Neural progenitor cell (in vitro differentiated cells): ENCODE measurements at places on chromosomes 16 and 17.

GRCh38 chr17:40726919-40727318 is 23.4 kb upstream of the KRT24 start:
- peak; percentile 18 for DNase-seq

- peak; percentile 85 for DNase-seq
Measured at GRCh38 chr16:2969545-2970521, 685 bp downstream of the PAQR4 start.

- DNase-seq, result no peak
Measured at GRCh38 chr16:64182985-64183384, 938.9 kb downstream of the CDH11 start.

- DNase-seq, result no peak
Measured at GRCh38 chr17:42065201-42065600, 14.8 kb upstream of the C17orf113 start.

DNA sequence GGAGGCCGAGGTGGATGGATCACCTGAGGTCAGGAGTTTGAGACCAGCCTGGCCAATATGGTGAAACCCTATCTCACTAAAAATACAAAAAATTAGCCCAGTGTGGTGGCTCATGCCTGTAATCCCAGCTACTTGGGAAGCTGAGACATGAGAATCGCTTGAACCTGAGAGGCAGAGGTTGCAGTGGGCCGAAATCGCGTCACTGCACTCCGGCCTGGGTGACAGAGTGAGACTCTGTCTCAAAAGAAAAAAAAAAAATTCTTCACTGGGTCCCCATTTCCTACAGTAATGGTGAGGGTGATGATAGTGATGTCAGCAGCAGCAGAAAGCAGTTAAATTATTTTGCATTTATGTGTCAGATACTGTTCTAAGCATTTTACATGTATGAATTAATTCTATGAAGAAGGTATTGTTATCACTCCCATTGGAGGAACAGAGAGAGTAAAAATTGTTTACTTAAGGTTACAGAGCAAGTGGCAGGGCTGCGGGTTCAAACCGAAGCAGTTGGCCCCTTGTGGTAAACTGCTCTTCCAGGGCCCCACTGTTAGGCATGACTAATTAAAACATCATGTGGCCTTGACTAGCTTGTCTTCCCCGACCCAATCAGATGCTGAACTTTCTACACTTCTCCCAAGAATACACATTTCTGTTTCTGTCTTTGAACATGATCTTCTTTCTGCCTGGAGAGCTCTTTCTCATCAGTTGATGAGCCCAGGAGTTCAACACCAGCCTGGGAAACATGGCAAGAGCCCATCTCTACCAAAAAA is 45.8 kb downstream of the STAT3 start:
- DNase-seq, result no peak

DNA sequence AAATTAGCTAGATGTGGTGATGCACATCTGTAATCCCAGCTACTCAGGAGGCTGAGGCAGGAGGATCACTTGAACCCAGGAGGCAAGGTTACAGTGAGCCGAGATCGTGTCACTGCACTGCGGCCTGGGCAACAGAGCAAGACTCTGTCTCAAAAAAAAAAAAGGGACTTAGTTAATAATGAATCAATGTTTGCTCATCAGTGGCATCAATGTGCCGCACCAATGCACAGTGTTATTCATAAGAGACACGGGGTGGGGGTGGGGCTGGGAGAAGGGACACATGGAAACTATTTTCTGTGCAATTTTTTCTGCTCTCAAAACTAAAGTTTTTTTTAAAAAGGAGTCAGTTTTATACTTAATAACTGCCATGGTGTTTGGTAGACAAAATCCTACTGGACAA is 6.8 kb upstream of the ATP2C2 start:
- DNase-seq, result no peak

GRCh38 chr17:229709-230394 is 48.4 kb upstream of the DOC2B start:
- DNase-seq, result no peak

DNA sequence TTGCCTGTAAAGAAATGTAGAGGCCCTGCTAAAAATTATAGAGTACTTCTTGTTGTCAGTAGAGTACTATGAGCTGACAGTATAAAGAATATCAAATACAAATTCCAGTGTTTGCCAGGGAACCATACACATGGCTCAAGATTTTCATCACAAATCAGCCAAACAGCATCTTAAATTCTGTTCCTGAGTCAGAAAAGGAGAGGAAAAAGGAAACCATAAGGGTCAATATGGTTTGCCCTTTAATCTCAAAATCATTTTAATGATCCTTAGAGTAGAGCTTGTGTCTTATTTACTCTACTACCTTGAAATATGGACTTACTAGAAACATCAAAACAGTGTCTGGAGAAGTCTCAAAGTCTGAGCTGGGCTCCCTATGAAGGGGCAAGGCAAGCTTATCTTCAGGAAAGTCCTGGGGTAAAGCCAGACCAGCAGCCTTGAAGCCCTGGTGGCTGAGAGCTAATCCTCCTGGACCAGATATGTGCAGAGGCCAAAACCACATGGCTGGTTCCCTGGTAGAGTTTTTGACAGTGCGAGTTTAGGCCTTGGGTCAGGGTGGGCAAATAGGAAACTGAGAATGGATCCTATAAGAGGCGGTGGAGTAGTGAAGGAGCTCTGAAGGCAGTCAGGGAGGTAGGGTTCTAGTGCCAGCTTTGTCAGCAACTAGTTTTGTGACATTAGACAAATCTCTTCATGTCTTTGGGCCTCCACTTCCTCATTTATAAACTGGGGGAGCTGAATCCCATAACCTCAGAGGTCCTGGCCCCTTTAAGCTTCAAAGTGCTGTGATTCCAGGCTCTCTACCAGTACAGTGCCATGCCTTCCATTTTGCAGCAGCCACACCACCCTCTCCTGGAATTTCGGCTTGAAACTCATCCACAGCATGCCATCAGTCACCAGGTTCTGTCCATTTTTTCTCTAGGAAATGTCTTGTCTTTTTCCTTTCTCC is 38.9 kb downstream of the MRTFB start:
- DNase-seq, result no peak

DNA sequence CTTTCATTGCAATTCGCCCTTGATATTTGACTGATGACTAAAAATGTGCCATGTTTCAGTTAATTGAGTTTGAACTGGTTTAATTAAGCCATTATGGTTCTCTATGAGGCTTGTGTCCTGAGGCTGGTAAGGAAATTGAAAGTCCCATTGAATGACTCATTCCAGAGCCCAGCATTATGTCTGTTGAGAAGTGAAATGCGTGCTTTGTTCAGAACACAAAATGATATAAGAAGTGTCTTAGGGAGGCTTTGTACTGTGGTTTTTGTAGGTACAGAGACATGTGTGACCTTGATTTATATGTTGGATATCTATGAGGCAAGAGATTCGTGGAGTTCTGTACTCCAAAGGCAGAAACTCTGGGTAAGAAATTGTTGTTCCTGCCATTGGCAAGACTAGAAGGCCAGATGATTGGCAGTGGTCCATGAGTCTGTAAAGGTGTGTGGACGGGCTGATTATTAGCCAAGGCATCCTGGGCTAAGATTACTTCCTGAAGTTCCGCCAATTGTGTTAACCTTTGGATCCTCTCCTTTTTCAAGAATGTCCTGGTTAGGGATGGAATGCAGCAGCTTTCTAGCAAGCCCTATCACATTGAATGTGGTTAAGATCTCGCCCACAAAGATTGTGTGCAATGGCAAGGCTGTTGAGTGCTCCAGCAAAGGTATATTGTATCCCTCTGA is 103.7 kb downstream of the NPIPB5 start:
- no peak for DNase-seq

DNA sequence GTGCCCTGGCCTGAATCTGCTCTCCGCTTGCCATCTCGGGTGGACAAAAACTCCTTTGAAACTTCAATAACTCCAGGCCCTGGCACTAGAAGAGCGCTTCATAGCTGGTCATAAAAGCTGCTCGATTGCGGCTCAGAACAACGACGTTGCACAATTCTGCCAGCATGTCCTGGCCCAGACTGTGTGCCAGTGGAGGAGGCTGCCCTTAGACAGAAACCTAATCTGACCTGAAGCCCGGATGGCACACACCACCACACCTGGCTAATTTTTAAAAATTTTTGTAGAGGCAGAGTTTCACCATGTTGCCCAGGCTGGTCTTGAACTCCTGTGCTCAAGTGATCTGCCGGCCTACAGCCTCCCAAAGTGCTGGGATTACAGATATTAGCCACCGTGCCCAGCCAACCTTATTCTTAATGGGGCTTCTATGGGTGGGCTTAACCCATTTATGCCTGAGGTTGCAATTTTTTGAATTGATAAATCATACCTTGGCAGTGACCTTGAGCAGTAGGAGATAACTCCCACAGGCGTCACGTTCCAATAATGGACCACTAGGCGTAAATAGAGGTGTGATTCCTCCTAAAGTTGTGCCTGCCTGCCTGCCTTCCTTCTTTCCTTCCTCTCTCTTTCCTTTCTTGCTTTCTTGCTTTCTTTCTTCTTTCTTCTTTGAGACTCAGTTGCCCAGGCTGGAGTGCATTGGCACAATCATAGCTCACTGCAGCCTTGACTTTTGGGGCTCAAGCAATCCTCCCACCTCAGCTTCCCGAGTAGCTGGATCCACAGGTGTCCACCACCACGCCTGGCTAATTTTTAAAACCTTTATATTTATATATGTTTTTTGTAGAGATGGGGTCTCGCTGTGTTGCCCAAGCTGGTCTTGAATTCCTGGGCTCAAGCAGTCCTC is 1.1 kb upstream of the PPL start:
- DNase-seq, result no peak

DNA sequence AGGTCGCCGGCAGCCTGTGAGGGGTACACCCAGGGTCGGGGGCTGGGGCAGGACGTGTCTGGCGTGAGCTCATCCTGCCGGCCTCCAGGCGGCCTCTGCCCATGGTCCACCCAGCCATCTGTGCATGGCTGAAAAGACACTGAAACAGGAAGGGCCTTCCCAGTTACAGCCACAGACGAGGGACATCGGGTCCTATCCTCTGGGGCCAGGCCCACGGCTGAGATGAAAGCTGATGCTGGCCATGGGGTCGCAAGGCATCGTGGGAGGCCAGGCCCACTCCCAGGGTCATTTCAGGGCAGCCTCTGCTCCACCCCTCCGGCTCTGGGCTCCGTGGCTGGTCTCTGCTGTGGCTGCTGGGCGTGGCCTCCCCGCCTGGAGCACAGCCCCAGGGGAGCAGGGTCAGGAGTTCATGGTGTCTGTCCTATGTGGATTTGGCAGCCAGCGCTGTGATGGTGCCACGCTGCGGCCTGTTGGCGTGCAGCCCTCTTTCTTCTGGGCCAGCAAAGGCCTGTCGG is 16.6 kb upstream of the ATP6V0C start:
- no peak for DNase-seq

- DNase-seq, result no peak
Measured at GRCh38 chr16:70156207-70156978, 17.2 kb upstream of the CLEC18C start.

DNA sequence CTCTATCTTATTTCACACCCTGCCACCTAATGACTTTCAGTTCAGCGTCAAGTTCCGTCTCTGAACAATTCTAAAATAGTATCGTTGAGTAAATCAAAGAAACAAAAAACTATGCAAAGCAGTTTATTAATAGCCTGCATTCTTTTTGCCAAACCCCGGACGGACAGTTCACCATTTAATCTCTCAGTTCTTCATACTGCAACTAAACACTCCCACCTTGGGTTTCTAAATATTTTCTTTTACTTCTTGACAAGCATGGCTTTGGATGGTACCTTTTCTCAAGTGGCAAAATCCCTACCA is 1.2 kb downstream of the MYH11 start:
- no peak for DNase-seq

GRCh38 chr16:20839504-20839903 is 33.2 kb downstream of the REXO5 start:
- DNase-seq, result no peak

GRCh38 chr17:50263331-50264262 is 10.7 kb upstream of the TMEM92 start:
- no peak for DNase-seq

DNA sequence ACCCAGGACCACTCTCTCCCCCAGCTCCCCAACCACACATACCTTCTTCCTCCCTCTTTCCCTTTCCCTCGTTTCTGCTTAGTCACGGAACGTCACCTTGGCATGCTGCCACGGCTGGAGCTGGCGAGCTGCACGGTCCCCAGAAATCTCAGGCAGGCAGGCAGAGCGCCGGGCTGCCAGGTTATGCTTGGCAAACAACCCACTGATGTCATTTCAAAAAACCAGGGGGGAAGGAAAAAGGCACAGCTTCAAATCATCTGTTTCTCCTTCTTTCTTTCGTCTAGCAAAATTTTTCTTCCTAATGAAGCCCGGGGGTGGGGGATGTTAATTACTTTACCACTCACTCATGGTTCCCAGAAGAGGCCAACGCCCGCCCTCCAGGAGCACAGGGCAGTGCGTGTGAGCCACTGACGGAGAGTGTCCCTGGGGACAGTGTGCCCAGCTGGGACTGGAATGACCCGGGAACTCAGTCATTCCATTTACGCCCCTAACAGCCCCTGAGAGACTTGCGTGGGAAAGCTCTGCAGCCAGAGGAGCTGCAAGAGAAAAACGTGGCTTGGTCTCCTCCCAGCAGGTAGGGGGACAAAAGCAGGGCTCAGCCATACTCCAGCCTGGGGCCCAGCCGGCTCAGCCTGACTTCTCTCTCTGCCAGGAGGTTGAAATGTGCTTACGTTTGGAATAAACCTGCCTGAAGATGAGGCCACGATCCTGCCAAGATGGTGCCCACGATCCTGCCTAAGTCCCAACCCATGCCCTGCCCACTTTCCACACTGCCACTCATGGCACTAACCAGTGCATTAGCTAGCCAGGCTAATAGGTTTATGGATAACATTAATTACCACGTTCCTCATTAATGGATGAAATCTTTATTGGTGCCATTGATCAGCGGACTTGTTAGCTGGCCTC is 198.9 kb downstream of the ZFHX3 start:
- DNase-seq, result peak; percentile 26

DNA sequence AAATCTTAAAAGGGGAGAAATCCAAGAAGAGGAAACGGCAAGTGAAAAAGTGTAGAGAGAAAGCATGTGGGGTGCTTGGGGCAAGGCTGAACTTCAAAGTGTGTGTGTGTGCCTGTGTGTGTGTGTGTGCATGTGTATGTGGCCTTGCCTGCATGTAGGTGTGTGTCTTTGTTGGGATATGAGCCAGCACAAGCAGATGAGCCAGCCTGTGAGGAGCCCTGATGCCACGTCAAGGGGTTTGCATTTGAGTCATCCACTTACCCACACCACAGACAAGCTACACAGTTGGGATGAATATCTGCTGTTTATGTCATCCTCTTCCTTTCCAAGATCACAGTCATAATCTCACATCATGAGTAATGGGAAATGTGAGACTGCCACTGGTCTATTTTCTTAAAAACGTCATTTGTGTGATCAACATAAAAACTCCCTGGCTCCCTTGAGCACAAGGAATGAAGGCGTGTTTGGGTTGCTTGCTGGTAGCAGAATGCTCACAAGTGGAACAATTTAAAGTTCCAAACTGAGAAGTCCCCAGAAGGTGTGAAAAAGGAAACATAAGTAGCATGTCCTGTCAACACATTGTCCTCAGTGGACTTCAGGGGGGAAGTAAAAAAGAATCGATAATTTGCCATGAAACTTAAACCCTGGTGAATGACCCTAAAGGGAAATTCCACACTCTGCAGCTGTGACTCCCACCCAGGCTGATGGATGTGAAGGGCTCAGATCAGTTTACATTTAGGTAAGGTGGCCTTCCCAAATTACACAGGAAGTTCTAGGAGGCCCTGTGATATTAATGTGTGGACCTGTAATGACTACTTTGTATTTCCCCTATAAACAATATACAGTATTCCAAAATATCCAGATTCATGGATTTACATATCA is 14.7 kb downstream of the KCTD19 start:
- DNase-seq, result no peak

GRCh38 chr17:46889992-46890564 is 32.9 kb upstream of the GOSR2 start:
- DNase-seq, result peak; percentile 46

- no peak for DNase-seq
Measured at GRCh38 chr16:12439399-12440227, 364.1 kb downstream of the CPPED1 start.
